Hypothalamus (tissue), 51 donors: ENCODE measurements at places on chromosomes 2 and 18.

DNA sequence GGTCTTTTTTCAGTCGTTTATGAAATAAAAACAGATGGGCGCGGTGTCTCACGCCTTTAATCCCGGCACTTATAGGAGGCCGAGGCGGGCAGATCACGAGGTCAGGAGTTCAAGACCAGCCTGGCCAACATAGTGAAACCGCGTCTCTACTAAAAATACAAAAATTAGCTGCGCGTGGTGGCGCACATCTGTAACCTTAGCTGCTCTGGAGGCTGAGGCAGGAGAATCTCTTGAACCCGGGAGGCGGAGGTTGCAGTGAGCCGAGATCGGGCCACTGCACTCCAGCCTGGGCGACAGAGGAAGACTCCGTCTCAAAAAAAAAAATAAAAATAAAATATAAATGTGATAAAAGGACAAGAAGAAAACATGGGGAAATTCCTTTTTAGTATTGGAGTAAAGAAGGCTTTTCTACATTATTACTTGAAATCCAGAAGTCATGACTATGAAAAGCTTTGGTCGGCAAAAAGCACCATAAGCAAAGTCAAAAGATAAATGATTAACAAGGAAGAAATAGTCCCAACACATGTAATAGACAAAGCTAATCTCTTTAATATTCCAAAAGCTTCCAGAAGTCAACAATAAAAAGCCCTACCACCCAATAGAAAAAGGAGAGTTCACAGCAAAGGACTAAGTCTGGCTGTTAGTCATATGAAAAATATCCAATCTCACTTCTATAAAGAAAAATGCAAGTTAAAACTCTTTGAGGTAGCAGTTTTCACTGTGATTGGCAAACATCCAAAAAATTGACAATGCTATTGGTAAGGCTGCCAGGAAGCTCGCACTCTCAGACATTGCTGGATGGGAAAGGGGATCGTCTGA lies 1.4 kb upstream of the FAM168B start:
- no peak for DNase-seq

DNA sequence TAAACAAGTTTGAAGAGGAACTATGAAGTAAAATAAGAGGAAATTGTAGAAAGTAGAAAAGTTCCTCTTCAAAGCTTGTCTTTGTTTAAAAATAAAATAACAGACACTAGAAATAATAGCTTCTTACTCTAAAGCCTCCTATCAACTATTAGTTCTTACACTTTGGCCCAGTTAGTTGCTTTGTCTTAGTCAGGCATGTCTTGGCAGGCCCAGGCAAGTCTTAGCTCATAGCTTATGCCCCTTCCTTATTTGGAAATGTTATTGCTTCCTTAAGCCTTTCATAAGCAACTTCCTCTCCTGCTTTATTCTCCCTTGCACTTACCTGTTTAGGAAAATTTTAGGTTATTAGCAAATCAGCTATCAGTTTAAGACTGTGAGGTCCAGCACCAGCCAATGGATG lies 950.6 kb upstream of the LRATD1 start:
- no peak for DNase-seq

DNA sequence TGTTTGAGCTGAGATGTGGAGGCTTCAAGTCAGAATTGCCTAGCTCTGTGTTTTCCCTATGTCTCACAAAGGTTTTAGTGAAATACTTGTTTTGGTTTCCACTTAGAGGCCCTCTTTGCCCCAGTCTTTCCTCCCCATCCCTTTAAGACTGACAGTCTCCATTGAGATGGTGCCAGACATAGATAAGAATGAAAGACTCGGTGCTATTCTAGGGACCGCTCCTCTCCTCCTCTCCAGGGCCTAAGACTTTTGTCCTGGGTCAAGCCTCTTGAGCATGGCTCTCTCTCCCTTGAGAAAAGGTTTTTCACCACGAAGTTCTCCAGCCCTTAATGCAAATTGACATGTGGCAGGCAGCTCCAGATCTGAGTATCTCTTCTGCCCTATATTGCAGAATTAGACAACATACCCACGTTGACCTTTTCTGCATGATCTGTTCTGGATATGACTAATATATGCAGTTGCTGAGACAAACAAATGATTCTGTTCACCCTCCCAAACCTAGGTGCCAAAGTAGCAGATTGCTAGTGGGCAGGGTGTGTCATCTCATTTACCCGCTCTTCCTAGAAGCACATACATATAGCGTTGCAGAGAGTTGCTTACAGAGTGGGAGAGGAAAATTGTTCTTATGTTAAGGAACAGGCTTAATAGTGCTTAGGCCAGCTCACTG lies 47.5 kb upstream of the ACSL3 start:
- DNase-seq, result no peak

DNA sequence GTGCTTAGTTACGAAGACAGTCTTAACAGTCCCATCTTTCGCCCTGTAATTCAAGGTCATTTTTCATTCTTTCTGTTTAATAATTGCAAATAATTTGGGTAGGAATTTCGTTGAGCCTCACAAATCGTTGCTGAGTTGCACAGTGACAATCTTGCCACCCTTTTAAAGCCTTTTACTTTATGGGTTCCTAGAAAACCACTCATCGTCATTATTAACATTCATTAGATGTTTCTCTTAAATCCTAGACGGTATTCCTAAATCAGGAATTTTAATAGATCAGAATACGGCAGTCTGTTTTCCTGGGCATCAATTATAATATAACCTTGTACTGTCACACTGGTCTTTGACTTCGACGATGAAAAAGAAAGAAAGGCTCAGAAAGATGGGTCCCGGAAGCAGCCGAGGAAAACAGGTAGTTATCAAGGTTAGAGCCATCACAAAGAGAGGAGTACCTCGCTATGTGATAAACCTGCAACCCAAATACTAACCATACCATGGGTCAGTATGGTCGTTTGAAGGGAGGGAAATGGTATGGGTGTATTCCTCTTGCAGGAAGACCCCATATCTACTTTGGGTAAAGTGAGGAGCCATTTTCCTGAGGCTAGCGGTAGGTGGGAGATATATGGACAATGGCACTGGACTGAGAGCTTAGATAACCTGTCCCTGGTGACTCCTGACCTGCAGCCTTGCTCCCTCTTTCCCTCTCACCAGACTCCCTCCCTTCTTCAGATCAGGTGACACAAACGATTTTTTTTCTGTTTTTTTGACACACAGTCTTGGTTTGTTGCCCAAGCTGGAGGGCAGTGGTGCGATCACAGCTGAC lies 981 bp upstream of the SF3B1 start:
- DNase-seq, result no peak

- no peak for DNase-seq
These were observed 100.4 kb upstream of the SLC1A4 start for GRCh38 chr2:64888591-64889309.

- no peak for DNase-seq
These were observed 199.3 kb upstream of the EPAS1 start for GRCh38 chr2:46097714-46098480.

GRCh38 chr18:40004246-40004645 lies 1950.8 kb upstream of the PIK3C3 start:
- DNase-seq, result no peak

- DNase-seq, result no peak
These were observed 41.0 kb downstream of the BIN1 start for GRCh38 chr2:127065940-127066318.

DNA sequence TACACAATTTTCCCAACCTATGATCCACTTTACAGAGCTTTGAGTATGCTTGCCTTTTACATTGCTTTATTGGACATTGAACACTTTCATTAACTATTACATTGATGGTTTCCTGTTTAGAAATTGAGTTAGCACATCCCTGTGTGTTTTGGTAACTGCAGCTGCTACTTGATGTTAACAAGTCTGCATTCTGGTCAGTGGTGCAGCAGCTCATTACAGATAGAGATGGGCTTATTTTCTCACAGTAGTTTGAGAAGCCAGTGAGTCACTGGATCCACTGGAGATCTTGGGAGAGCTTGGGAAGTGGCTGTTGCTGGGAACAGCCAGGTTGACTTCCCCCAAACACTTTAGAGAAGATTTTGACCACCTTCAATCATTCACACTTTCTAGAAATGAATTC lies 150.5 kb downstream of the ARHGAP15 start:
- DNase-seq, result no peak

DNA sequence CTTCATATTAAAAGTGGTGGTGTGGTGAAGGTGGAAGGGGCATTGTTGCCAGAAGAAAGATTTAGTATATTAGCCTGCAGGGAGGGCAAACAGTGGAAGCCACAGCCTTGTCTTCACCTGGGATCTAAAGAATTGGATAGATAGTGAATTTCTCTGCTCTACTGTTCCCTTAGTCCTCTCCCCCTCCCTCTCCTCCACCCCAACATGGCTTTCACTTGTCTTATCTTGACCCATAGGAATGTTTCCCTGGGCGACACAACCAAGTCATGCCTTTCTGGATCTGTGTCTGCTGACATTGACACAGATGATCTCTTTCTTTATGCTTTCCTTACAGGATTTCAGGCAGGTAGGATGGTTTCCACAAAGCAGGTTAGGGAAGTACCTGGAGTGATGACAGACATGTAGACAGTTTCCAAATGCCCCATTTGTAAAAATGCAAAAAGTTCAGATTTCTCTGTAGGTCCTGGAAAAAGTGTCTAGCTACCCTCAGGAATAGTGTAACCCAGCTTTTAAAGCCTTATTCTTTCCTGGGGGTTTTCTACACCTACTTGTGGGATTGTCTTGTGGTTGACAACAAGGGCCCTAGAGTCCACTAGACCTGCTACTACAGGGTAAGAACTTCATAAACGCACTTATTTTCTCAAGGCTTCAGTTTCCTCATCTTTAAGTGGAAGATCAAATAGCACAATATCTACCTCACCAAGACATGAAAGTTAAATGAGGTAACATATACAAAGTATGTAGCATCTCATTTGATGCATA lies 184.2 kb upstream of the SP5 start:
- no peak for DNase-seq

DNA sequence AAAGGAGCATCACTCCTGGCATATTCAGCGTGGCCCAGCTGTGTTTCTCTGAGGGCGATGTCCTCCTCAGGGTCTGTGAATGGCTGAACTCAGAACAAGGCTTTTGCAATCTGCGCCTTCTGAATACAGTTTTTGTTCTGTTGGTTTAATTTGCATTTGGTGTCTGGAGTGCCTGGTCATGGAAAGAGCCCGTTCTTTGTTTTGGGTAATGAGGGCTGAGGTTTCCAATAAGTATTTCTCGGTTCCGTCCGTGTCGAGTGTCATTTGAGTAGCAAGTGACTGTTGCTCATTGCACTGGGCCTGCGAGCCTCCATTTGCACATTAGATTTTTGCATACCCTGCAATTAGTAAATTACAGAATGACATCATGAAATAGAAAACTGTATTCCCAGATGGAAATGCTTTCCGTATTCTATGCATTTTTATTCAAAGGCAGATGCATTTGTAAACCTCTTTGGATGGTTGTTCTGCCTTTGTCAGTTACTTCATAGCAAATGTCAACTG lies 57.3 kb downstream of the NEDD4L start:
- DNase-seq, result peak; percentile 55

DNA sequence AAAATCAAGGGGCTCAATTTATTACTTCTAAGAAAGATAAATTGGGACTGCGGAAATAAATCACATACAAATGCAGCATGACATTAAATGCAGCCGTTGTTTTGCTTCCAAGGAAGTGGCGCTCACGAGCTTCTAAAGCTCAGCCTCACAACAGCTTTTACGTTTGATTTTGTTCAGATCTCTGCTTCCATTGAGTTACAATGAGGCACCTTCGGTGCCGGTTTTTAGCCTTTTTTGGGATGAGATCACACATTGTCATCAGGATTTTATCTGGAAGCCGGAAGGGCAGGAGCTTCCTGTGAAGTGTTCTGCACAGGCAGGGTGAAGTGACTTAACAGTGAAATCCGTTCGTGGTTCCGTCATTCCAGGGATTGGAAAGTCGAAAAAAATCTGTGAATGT lies 209.8 kb downstream of the DCDC2C start:
- DNase-seq, result no peak

DNA sequence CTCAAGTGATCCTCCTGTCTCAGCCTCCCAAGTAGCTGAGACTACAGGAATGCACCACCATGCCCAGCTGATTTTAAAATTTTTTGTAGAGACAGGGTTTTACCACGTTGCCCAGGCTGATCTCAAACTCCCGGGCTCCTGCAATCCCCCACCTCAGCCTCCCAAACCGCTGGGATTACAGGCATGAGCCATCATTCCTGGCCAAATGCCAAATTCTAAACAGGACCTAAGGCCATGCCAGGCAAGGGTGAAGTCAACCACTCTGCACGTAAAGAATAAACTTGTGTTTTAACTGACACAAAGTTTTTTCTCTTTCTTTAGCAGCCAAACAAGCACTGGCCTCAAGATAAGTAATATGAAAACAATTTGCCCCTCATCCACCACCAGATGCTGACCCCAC lies 37.4 kb upstream of the SATB2 start:
- DNase-seq, result no peak

- no peak for DNase-seq
These were observed 56.2 kb downstream of the BIN1 start for GRCh38 chr2:127050803-127051115.

DNA sequence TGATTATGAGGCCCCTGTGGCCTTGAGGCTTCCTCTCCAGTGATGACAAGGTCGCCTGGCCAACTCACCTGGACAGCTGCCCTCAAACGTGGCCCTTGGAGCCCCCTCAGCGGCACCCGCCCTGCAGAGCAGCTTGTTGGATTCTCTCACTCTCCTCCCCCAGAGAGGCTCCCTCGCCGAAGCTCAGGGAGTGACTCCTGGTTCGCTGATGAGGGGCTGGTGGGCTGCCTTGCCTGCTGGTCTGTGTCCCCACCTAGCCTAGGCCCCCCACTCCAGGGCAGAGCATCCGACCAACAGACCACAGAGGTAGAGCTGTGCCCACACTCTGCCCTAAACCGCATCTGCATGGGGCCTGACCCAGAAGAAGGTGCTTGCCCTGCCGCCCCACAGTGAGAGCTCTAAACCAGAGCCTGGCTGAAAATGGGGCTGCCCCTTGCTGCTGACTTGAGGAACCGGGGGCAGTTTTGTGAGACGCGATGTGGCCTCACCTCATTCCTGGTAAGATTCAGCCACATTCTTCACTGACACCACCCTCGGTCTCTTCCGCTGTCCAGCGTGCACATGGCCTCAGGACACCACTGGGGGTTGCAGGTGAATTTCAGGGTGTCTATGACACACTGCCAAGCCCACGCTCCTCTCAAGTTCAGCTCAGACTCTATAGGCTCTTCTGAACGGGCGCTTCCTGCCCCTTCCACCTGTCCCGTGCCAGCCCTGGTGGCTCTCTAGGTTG lies 131.6 kb downstream of the CABLES1 start:
- DNase-seq, result no peak

GRCh38 chr2:206260188-206261012 lies 14.1 kb upstream of the ZDBF2 start:
- no peak for DNase-seq

DNA sequence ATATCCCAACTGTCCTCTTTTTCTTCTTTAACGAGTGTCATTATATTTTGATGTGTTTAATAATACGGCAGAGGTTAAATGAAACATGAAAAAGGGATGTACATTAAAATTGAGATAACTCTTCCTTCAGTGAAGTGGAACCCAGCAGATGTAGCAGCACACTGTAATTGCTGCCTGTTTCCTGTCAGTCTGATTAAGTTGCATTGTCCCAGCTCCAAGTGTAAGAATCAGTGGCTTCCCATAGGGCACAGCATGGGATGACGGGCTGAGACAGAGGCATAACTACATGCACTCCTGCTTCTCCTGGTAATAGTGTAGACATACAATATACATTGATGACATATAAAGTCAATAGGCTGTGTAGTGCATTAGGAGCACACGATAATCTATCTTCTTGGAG lies 175.8 kb upstream of the TCF4 start:
- no peak for DNase-seq

- no peak for DNase-seq
These were observed 52.1 kb upstream of the CTIF start for GRCh38 chr18:48486754-48487153.
